ENCODE measurements at places on chromosomes 5 and 9.

GRCh38 chr9:6552033-6552432, 93.5 kb downstream of the GLDC start:
- DNase-seq: peak; percentile 59

DNA sequence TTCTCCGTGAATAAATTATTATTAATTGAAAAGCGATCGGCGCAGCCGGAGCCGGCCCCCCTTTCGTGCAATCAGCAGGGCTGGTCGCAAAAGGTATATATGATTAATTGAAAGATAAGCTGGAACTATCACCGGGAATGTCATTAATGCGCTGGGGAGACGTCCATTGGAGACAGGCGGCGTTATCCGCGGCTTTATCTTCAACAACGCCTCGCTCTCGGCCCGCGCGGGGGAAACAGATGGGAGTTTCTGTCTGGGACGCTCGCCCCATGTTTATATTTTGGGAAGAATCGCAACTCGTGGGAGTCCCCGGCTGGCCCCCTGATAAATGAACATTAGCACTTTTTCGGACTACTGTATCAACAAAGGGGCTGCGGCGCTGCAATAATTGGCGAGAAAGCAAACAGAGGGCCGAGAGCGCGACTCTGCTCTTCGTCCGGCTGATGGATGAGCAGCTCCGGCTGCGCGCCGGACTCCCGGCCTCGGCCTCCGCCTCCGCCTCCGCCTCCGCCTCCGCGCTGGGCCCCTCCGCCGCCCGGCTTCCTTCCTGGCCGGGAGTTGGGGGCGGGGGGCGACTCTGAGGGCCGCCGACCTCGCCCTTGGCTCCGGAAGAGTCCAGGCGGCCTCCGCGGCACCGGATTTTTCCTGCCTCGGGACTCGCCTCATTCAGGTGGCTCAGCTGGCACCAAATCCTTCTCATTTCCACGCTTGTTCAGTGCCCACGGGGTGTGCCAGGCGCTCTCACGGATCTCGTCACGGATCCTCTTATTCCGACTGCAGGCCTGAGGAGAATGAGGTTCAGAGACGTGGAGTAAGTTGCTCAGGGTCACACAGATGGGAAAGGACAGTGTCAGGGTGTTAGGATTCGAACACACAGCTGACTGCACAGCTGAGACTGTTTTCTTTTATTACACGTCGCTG, 3.6 kb upstream of the NKX2-5 start:
- DNase-seq: peak; percentile 68

GRCh38 chr9:14343261-14344031, 29.5 kb upstream of the NFIB start:
- DNase-seq: no peak

DNA sequence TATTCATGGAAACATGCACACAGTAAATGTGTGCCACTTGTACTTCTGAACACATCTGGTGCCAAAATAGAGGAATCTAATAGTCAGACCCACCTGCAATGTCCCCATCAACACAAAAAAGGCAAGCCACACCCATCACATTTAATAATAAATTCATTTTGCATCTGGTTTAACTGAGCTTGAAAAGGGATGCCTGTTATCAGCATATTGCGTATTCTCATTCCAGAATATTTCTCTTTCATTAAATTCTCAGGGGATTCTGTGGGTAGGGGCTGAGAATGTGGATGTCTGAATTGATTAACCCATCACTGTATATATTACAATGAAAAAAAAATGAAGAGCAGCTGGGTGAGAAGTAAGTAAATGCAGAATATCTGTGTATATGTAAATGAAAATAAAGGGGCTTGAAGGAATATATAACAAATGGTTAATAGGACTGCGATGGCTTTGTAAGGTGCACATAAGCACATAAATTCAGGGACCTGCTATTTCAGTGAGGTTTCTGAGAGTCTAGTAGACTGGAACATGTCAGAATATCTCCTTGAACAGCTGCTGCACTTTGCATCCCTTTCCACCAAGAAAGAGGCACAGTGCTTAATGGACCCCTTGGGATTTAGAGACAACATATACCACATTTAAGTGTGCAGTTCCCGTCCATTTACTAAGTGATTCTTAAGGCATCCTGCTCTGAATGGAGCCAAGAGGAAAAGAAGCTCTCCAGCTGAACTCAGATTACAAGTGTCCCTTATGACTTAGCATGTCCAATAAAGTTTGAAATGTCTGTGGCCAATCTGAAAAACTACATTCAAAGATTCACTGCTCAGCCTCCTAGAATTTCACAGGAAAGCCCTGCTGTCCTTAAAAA, 104.1 kb upstream of the NIPBL start:
- DNase-seq: no peak

DNA sequence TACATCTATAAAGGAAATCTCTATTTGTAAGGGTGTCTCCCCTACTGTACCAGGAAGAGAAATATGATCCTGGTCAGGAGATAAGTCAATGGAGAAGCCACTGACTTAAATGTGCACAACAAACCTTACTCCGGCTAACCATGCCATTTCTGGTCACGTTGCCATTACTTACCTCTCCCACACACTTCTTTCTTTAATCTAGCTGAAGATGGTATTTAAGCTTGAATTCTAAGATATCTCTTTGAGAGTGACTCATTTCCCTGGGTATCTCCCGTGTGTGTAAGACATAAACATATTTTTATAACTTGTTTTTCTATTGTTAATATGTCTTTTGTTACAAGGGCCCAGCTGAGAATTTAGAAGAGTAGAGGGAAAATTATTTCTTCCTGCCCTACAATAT, 296.6 kb downstream of the SEMA5A start:
- DNase-seq: no peak

GRCh38 chr9:117543089-117543488, 128.2 kb upstream of the ASTN2 start:
- no peak for DNase-seq

- DNase-seq: no peak
Measured at GRCh38 chr5:142441616-142442015, 116.8 kb upstream of the SPRY4 start.

DNA sequence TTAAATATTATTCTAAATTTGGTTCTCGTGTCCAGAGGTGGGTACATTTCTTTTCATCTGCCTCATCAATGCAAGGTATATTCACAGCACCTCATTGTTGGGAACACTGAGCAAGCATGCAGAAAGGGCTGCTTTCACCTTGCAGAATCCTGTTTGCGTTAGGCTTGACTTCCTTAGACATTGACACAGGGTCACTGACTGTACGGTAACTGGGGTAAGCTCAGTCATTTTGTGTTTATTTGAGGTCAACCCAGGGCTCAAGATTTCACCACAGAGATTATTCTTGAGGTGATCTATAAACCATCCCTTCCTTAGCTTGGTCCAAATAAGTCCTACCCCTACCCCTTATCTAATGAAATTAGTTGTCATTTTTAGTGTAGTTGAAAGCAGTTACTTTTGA, 1.7 kb upstream of the PTPDC1 start:
- no peak for DNase-seq

- DNase-seq: no peak
Measured at GRCh38 chr5:163766936-163767670, 261.7 kb downstream of the MAT2B start.

GRCh38 chr9:135796784-135797485, 95.0 kb downstream of the KCNT1 start:
- DNase-seq: no peak

- DNase-seq: no peak
Measured at GRCh38 chr9:116005205-116005604, 148.4 kb upstream of the PAPPA start.

DNA sequence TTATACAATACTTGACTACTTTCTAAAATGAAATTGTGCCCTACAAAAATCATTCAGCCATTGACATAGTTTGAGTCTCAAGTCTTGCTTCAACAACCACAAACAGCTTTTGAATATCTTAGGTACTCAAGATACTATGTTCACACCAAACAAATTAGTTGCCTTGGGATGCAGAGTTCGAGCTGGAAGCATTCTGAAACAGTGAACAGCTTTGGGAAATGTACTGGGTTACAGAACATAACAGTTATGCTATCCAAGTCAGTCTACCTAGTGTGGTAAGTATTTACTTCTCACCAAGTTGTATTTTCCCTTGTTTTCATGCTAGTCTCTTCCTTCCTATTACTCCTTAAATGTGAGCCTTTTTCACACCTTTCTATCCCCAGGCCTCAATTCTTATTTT, 143.2 kb downstream of the SSBP2 start:
- no peak for DNase-seq

- DNase-seq: no peak
Measured at GRCh38 chr5:126079266-126079665, 343.9 kb upstream of the GRAMD2B start.

- DNase-seq: no peak
Measured at GRCh38 chr5:32156635-32157034, 17.5 kb downstream of the GOLPH3 start.

GRCh38 chr9:108467653-108468324, 388.0 kb downstream of the ACTL7B start:
- DNase-seq: peak; percentile 42
